Left lung (tissue), 14 donors: ENCODE measurements at places on chromosomes 2 and 18. TPM values are rescaled to one million over a fixed set of nuclear protein-coding genes. Genes with fewer than 3 reads are reported as not detected.

GRCh38 chr2:102061962-102062795 is 70.4 kb downstream of the IL1R2 start:
- DNase-seq: no peak

DNA sequence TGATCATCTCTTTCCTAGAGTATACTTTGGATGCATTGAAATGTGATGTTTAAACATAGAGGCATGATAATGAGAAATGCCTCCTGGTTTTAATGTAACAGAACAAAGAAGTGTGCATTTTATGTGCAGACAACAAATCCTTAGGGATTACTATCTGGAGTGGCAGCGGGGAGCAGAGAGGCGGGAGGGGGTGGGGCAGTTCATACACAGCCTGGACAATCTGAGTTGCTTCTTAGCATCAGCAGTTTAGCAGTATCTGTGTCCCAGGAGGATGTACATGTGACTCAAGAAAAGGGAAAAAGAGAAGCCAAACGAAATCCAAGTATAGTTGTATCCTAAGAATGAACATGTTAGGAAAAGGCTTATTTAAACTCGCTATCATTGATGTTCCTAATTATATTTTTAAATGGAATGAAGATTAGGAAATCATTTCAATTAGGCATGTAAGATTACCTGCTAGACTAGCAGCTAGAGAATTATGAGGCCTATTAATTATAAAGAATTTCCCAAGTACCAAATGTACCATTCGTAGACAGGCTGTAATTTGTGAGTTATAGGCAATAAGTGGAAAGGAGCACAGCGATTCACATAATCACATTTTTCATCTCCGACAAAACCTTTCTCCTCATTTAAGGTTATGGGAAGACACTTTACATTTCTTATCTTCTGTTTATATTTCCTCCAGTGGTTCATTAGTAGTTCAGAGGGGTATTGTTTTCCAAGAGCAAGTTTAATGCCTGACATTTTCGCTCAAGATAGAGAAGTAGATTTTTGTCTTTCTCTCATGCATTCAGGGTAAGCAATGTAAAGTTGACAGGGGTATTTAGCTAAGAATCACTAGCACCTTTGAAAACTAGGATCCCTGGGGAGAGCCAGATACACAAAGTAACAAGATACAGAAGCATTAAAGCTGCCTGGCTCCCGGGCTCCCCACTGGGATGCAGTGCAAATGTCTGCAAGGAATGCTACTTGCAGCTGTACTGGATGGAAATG is 141.3 kb upstream of the NOSTRIN start:
- DNase-seq: no peak

DNA sequence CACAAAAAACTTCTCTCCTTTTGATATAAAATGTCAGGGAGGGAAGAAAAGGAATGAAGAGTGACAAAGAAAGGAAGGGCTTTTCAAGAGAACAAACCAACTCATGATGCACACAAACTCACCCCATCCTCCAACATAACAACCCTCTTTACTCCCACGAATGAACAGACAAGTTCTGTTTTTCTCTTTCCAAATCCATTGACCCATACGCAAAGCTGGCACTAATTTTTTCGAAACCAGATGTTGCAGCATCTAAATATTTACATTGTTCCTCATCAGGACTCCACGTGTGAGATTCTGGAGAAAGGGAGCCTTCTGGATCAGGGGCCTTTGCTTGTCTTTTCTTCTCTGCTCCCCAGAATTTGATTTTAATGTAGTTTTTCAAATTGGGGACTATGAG is 143.3 kb upstream of the BCL2L11 start:
- DNase-seq: no peak

- no peak for DNase-seq
Measured at GRCh38 chr2:203817147-203817546, 50.4 kb upstream of the CTLA4 start.

- DNase-seq: peak; percentile 20
Measured at GRCh38 chr2:654896-655295, 22.3 kb downstream of the TMEM18 start.

Gene KCTD18
- total RNA-seq: 13.8 TPM

Gene TUBA3E
- not detected for total RNA-seq

DNA sequence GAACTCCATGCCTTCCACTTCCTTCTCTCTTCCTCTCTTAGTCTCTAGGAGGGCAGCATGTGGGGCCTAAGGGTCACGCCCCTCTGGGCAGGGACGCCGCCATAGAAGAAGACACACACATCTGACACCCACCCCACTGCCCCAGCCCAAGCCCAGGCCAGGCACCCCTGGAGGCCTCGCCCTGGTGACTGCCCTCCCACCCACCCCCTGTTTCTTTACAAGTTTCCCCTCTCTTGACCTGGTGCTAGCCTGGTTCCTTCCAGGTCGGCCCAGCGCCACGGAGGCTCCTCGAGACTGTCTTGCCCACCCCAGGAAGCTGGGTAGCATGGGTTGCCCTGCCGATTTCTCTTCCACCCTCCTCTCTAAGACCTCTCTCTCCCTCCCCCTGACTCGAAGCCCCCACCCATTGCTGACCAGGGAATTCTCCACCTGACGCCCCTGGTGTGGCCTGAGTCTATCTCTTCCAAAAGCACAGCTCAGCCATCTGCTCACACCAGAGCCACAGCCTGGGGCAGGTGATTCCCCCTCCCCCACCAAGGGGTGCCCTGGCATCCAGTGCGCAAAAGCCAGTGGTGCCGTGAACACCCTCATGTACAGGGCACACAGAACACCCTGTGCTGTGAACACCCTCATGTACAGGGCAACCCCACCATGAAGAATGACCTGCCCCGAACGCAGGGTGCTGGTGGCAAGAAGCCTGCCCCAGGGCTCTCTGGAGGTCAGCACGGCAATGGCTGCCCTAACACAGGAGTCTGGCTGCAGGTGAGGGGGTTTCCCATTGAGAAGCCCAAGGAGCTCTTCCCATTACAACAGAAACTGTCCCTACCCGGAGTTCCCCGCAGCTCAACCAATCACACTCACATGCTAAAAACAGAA is 13.5 kb upstream of the SALL3 start:
- DNase-seq: no peak

Gene CCDC102B
- 60.7 TPM for total RNA-seq

DNA sequence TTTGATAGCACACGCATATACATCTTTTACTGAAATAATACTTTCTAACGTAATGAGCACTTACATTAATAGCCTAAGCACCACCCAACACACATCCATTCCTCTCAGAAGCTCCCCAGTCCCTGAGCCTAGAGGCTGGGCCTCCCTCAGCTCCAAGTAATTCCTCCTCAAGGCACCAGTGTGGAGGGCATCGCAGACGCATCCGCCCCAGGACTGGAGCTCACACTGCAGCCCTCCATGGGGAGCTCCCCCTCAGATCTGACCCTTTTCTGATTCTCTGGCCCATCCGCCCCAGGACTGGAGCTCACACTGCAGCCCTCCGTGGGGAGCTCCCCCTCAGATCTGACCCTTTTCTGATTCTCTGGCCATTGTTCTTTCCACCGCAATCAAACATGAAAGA is 60.4 kb upstream of the SNTG2 start:
- DNase-seq: no peak

GRCh38 chr2:193253014-193253530 is 1058.3 kb upstream of the TMEFF2 start:
- DNase-seq: no peak

Gene DSG3
- not detected for total RNA-seq

GRCh38 chr2:58532641-58533040 is 291.5 kb upstream of the FANCL start:
- DNase-seq: no peak

Gene GREB1L
- total RNA-seq: 0.67 TPM

DNA sequence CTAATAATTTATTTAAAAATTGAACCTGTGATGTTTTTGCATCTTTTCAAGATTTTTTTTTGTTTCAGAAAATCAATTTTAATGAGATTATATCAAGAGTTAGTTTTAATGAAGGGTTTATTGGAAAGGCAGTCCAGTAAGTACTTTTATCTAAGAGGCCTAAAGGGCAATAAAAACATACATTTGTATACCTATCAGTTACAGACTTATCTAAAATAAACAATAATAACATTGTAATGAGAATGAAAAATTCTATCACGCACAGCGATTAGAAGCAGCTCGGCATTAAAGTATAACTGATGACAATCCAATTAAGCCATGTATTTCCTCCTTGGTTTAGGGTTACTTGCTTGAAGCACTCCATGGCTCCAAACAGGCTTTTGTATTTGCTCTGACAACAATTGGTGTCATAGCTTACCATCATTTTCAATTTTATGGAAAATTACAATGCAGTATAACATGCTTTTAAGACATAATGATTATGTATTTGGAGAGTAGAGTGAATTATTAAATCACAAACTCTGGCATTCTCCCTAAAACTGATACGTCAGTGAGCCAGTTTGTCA is 629.4 kb downstream of the TSN start:
- no peak for DNase-seq

DNA sequence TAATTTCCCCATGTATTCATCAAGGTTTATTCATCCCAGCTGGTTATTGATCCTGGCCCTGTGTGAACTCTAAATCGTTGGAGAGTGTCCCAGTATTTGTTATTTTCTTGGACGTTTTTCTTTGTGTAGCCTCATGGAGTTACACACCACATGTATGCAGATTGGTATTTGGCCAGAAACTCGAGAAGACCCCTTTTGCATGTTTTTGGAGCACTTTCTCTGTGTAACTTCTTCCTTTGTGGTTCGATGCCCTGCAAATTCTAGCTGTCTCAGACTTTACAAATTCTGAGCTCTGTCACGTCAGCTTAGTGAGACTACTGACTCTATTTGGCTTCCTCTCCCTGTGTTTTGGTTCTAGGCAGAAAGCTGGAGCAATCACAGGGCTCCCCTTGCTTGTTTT is 198.7 kb downstream of the MCFD2 start:
- DNase-seq: no peak

Gene INHBB
- 2.0 TPM for total RNA-seq

GRCh38 chr2:163011000-163011399 is 172.4 kb upstream of the KCNH7 start:
- no peak for DNase-seq

DNA sequence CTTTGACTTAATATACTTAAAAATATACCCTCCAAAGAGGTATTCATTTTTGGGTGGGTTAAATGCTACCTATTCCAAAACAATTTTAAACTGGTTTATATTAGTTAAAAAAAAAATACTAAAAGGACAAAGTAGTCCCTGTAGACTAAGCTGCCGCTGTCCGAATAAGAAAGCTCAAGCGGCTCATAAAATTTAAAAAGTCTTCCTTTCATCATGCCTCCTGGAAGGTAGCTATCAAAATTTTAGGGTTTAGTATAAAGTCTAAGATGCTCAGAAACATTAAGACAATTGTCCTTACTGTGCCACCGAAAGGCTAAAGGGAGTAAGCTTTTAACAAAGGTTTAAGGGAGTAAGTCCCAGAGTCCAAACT is 440 bp upstream of the UGGT1 start:
- DNase-seq: no peak

Gene LYG1
- 1.4 TPM for total RNA-seq

DNA sequence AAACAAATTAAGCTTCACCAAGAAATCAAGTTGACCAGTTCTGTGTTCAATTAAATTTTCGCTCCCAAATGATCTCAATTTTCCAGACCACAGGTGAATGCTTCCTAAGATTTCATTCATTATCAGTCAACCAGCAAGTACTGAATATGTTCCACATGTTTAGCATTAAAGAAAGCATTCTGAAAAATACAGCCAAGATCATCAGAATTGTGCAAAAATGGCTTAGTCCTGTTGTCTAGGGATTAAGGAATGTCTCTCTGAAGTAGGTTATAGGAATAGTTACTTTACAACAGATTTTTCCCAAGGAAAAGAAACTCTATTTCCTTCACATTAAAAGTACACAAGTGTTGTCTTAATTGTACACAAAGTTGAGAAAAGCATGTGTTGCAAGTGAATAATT is 69.2 kb downstream of the NRXN1 start:
- no peak for DNase-seq

Gene C1QL2
- total RNA-seq: not detected

GRCh38 chr2:171319164-171319810 is 114.5 kb downstream of the METTL8 start:
- DNase-seq: no peak

DNA sequence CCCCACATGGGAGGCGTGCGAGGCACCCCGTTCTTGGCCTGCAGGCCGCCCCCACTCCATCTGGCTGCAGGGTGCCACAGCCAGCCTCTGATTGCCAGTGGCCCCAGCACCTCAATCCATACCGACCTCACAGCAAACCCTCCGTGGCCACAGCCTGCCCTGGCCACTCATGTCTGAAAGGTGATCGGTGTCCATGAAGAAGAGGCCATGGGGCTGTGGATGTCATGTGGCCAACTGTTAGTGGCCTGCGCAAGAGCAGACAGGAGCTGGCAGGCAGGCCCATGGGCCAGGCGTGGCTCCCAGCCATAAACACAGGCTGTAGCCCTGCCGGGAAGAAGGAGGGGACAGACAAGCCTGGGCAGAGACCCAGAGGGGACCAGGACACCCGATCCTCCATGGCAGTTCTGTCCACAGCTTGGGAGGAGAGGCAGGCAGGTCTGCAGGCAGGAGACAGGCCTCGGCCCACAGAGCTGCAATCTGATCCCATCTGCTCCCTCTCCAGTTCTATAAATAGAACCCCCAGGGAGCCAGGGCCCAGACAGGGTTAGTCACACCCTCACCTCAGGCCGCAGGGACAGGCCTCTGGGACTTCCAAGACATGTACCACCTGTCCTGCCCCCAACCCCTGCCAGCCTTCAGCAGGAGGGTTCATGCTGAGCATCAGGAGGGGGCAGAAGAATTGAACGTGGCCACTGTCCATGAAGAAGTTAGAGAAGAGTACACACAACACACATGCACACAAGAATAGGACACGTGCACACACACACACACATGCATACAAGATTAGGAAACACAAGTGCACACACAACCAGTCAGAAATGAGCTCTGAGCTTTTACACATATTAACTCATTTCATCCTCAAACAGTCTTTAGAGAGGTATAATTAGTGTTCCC is 16.9 kb downstream of the STEAP3 start:
- peak; percentile 40 for DNase-seq

DNA sequence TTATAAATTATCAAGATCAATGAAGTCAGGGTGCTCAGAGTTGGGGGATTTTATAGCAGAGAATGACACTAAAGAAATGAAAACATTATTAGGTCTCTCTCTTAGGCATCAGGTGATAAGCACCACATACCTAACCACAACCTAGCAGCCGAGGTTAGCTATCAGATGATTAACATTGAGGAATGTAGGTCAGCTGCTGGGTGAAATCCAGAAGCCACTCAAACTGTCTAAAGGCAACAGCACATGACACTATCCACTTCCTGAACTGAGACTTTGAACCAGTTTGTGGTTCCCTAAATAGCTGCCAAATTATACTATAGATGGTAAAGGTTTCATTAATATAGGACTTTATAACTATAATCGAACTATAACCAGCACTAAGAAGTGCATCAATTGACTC is 4.7 kb downstream of the EPG5 start:
- DNase-seq: no peak

DNA sequence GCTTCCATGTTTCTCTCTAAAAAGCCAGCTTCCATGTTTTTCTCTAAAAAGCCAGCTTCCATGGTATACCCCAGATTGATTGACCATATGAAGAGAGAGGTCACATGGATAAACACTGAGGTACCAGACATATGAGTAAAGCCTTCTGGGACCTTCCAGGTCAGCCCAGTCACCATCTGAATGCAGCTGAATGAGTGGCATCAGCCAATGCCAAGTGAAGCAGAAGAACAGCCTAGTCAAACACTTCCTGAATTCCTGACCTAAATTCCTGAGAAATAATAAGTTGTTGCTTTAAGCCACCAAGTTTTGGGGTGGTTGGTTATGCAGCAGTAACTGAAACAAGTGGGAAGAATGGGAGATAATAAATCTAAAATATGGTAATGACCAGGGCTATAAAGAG is 5.7 kb upstream of the ALS2 start:
- DNase-seq: no peak
